ENCODE measurements at places on chromosomes 2 and 18.

GRCh38 chr18:31983020-31983419, 35.6 kb upstream of the RNF125 start:
- DNase-seq: no peak

DNA sequence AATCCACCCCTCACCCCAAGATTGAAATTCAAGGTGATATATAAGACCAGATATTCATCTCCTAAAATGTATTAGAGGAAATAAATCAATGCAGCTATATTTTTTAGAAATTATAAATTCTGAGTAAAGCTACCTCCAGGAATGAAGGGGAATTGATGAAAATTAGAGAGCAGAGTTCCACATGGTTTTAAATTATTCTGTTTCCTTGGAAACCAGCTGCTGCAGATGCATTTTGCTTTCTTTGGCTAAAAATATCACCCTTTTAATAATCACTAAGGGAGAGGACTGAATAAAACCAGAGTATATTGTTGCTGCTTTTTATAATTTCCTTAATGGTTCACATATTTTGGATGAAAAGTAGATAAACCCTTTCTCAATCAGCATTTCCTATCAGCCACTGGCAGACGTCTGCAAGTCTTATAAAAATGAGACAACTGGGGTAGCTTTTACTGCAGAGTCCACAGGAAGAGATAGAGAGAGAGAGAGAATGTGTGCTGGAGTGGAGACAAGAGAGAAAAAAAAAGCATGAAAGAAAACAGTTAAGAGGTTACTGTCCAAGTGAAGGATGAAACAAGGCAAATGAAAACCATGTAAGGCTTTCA, 2.0 kb downstream of the CSRNP3 start:
- no peak for DNase-seq

DNA sequence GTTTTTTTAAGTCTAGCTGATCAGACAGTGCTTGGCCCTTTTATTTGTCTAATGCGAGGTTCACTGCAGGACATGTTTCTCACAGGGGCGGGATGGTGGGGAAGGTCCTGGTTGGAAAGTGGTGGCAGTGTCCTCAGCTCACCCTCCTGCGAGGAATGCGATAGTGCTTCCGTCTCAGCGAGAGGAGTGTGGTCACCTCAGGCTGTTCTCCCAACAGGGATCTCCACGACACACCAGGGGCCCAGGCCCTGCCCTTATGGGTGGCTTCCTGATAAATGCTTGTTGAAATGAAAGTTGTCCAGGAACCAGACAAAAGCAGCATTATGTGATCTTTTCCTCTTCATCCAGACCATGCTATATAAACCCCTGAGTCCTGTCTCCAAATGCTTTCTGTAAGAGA, 70.1 kb downstream of the BOLA3 start:
- DNase-seq: no peak

DNA sequence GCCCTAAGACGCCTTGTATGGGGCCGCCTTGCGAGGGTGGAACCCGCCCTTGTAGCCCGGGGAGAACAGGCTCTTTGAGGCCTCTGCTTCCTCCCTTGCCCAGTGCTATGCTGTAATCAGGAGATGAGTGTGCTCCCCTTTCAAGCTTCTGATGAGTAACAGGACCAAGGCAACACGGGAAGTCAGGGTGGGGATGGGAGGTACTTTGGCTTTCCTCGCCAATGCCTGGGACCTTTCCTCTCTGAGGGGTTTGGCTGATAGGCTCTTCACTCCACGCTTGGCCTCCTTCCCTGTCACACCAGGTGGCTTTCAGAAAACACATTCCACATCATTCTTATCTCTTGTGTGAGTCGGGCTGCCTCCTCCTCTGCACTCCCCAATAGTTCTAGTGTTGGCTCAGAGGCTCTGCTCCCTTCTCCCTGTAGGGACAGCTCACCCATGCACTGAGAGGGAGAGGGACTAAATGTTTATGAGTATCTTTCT, 223.7 kb upstream of the TRIB2 start:
- no peak for DNase-seq

GRCh38 chr2:126381091-126381490, 274.9 kb upstream of the GYPC start:
- DNase-seq: no peak

DNA sequence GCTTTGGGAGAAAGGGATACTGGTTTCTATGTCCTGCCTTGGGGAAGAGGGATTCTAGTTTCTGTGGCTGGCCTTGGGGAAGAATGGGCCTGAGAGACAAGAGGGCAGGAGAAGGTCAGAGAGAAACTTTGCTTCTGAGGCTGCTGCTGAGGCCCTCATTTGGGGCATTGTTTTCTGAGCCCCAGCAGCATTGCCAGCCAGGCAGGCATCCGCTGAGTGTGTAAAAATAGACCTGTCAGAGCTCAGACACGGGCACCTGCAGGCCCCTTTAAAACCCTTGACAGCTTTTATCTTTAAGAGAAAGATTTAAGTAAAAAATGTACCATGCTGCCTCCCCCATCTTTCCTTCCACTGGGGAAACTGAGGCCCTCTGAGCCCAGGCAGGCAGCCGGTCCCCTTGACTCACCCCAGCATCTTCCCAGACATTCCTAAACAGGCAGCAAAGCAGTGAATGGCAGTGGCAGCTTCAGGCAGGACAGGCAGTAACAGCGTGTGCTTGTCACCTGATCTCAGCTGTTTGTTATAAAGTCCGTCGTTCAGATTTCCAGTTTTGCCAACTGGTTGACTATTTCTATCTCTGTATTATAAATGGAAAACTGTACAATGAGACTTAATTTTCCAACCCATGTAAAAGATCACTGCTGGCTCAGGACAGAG, 27.6 kb downstream of the MLPH start:
- no peak for DNase-seq

DNA sequence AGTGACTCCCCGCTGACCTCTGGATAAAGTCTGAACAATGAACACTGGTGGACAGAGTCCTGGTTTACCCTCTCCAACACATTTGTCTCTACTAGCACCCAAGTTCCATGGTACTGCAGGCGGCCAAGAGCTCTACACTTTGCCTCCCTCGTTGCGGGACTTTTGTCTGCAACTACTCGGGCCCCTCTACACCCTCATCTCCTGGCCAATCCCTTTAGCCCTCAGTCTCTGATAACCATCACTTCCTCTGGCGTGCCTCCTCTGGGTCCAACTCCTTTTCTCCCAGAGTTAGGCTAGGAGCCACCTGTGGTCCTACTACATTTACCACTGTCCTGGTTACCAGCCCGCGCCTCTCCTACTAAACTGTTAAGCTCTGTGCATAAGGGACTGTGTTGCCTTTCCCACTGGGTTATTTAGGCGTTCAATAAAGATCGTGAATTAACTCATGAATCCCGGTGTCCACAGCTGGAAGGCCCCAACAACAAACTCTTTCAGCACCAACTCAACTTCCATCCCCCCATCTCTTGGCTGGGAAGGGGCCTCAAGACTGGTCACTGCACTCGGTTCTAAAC, 757 bp downstream of the HDHD2 start:
- no peak for DNase-seq

- DNase-seq: no peak
Measured at GRCh38 chr2:16303761-16304160, 361.9 kb downstream of the CYRIA start.

DNA sequence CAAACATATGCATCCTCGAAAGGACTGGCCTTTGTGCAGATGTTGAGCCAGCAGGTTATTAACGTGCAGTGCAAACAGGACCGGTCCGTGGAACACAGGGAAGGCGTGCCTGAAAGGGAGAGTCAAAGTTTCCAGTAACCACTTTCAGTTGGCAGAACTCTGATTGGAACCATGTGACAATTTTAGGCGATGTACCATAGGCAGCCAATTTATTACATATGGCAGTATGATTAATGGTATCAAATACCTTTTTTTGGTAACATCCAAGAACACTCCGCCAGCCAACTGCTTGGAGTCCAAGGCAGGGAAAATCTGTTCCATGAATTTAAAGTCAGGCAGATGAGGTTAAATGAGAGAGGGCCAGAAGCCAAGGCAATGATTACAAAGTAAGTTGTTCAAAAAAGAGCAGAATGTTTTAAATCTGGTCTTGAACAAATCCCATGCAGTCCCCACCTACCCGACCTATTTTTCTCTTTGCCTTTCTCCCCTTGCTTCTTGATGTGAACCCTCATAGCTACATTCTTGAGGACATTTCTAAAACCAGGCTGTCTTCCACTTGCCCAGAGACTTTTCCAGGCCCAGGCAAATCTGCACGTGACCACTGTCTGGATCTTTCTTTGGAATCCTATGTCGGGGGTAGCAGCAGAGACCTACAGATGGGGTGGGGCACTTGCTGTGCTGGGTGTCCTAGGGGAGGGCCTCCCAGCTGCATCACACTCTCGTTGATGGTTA, 351.7 kb downstream of the HRH4 start:
- DNase-seq: no peak

DNA sequence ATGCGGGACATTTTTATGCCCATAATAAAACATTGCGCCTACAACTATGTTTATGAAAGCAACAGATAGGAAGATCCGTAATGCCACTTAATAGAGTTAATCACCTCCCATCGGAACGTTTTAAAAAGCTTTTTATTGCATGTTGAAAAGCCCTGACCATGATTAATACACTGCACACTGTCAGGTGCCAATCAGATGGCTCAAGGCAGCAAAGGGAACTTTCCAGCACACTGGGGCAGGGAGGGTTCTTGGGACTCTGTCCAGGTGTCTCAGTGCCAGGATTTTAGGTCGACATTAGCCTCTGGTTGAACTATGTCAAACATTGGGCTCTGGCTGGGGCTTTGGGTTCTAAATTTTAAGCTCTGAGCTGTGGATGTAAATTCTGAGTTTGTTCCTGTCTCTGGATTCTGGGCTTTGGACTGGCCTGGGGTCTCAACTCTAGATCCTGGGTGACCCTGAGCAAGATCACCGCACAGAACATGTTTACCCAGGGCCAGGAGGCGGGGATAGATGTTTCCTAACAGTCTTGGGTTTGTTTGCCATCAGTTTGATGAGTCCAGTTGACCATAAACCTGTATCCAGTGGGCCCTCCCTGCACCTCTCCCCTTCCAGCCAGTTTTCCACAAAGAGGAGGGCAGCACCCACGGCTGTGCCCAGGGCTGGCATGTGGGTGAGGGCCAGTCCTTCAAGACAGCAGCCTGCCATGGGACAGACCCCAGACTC, 262.7 kb downstream of the ATAD2B start:
- DNase-seq: no peak

- DNase-seq: no peak
Measured at GRCh38 chr18:50590593-50590992, 30.7 kb downstream of the MAPK4 start.

DNA sequence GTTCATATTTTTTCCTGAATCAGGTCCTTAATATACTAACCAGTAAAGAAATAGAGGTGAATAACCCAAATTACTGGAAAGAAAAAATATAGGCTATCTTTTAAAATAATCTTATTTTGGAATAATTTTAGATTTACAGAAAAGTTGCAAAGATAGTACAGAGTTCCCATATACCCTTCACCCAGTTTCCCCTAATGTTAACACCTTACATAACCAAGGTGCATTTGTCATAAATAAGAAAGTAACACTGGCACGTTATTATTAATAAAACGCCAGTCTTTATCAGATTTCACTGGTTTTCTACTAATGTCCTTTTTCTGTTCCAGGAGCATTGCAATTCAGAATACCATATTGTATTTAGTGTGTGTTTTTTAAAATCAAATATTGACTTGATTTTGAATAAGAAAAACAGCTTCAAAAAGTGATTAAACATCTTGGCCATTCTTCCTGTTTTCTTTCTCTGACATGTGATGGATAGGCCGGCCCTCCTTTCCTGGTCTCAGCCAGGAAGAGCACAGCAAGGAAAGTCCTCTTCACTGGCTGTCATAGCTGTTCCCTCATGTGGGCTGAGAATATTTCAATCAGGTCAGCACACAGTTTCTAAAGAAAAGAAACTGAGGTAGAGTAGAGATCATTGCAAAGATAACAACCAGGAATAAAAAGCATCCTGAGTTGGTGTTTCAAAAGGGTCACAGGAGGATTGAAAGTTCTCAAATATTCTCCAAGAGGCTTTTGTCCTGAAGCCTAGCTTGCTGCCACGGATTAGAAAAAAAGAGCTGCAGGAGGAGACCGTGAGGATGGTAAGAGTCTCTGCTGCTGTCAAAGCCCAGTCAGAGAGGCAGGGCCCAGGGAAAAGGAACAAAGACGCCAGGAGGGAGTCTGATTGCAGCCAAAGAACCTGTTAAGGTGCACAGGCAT, 79.3 kb upstream of the ARL5A start:
- DNase-seq: no peak

DNA sequence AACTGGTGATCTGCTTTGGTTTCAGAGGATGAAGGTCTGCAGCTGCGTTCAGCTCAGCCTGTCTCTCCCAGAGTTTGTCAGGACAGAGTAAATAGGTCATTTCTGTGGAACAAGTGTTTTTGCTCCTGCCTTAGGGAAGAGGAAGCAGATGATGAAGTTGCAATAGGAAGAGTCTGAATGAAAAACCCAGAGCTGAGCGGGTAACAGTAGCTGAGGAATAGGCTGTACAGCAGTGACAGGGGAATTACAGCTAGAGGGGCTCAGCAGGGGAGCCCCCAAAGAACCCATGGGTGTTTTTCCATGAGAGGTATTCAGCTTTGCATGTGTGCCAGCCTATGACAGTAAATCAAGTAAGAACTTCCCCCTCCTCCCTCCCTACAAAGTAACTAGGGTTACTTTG, 10.3 kb upstream of the CYBRD1 start:
- DNase-seq: peak; percentile 10

- no peak for DNase-seq
Measured at GRCh38 chr2:119496682-119497081, 27.6 kb downstream of the SCTR start.

DNA sequence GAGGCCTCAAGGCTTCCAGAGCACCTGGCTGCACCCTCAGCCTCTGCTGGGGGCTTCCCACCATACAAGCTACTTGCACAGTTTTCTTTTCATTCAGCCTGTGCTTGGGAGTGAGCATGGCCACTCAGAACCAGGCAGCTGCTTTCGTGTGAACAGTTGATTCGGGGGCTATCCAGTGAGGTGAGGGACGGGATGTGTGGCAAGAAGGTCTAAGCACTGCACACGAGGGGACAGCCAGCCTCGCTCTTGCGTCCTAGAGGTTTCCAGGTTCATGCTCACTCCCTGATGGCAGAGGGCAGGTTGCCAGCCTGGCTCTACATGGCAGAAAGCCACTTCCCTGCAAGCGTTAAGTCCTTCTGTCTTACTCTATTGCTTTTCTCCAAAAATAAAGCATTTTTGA, 146.2 kb downstream of the MBP start:
- DNase-seq: no peak

Data from GDM1 (cell line).